ENCODE measurements at places on chromosomes 6 and 20.

DNA sequence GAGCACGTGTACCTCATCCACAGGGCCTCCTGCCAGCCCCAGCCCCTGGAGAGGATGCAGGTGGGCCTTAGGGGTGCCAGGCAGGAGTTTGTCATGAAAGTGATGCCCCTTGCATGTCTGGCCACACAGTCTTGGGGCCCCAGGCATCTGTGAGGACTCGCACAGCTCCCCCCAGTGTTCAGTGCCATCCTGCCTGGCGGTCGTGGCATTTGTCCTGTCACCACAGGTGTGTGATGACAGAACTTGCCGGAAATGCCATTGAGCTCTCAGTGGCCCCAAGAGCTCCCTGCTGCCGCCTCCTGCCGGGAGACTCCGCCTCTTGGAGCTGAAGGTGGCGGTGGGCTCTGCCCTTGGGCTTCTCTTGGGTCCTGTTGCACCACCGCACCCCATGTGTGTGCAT, 30.6 kb upstream of the ADRM1 start:
- no peak for DNase-seq

DNA sequence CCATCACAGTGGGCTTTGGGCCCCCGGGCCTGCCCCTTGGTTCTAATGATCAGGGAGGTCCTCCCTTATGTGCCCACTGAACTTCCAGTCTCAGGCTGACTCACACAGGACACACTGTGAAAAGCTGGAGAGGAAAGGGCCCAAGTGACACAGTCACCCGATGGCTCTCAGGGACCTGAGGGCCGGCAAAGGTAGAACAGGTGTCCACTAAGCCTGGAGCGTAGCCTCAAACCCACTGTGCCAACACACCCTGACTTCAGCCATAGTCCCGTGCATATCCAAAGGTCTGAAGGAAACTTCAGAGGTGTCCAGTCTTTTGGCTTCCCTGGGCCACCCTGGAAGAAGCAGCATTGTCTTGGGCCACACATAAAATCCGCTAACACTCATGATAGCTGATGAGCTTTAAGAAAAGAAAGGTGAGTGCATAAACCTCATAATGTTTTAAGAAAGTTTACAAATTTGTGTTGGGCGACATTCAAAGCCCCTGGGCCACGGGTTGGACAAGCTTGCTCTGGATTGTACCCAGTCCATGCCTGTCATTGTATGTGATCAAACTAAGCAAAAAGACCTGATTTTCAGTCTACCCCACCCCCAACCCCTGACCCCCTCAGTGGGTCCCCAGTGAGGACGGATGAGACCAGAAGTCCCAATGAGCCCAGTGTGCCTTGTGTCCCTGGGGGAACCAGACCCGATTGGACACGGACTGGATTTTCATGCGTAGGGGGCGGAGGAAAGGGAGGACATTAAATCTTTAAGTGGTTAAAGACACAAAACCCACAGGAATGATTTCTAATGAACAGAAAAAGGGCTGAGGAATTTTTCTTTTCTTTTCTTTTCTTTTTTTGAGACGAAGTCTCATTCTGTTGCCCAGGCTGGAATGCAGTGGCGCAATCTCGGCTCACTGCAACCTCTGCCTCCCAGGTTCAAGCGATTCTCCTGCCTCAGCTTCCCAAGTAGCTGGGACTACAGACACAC, 6.1 kb downstream of the RAMACL start:
- peak; percentile 34 for DNase-seq

DNA sequence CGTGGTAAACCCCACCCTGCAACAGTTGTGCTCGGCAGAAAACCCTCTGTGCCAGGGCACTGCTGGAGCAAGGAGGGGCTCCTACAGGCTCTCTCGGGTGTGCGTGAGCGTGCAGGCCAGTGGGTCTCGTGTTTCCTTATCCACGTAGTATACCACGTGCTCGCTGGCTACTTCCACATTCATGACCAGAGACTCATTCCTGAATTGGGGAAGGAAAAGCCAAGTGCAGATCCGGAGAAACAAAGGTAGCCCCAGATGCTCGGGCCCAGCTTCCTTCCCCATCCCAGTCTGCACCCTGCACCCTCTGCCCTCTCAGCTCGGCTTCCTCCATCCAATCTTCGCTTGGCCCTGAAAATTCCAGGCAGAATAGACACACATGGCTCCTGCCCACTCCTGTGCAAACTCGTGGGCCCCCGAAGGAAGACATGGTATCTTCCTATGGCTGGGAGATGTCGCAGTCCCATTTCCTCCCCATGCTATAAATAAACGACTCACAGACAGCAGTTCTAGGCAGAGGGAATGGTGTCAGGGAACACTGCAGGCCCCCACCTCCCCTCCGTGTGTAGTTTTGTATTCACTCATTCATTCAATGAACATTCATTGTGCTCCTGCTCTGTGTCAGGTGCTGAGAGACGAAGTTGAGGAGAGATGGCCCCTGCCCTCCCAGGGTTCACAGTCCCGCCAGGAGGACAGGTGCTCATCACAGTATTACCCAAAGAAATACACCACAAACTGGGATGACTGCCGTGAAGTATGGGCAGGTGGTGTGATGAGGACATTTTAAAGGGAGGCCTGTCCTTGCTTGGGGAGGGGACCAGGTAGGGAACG, 29.6 kb downstream of the NPEPL1 start:
- peak; percentile 7 for DNase-seq

DNA sequence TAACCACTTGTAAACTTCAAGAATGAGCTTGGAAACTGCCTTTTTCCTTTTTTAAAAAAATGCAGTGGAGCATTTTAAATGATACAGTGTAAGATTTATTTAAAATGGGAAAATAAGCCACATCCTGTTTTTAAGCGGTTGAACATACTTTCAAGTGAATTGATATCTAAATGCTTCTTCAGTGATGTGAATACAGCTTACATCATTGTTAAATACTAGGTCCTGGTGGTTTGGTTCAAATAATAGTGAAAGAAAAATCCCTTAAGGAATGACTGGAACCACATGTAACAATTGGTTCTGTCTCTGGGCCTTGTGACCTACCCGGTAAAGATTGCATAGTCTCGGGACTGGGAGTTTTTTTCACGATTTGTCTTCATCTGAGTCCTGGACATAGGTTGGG, 44.2 kb downstream of the BMP6 start:
- DNase-seq = peak; percentile 25

GRCh38 chr6:110755411-110755834, 59.8 kb downstream of the CDK19 start:
- DNase-seq = peak; percentile 15

GRCh38 chr20:14764511-14765369, 427.3 kb upstream of the FLRT3 start:
- no peak for DNase-seq

DNA sequence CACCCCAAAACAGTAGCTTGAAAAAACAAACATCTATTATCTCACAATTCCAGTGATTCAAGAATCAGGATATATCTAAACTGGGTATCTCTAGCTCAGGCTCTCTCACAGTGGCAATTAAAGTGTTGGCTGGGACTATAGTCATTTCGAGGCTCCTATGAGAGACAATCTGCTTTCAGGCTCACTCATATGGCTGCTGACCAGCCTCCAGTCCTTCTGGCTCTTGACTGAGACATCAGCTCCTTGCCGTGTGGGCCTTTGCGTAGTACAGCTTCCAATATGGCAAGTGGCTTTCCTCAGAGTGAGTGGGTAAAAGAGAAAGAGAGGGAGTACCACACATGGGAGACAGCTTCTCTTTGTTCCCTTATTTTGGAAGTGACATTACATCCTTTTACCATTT, 327.2 kb downstream of the CENPW start:
- no peak for DNase-seq

DNA sequence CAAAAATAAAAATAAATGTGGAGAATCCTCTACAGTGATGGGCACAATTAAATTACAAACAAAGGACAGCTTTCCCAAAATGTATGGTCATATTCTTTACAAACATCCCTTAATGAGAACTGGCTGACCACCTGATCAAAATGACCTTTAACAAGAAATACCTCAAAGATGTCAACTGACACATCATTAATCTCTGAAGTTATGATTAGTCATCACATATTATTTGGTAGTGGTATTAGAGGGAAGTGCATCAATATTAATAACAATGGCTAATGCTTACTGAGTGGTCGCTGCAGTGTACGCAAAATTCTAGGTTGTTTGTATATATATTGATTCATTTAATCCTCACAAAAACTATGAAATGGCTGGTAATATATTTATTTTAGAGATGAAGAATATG, 340.6 kb downstream of the GJA1 start:
- DNase-seq = no peak

DNA sequence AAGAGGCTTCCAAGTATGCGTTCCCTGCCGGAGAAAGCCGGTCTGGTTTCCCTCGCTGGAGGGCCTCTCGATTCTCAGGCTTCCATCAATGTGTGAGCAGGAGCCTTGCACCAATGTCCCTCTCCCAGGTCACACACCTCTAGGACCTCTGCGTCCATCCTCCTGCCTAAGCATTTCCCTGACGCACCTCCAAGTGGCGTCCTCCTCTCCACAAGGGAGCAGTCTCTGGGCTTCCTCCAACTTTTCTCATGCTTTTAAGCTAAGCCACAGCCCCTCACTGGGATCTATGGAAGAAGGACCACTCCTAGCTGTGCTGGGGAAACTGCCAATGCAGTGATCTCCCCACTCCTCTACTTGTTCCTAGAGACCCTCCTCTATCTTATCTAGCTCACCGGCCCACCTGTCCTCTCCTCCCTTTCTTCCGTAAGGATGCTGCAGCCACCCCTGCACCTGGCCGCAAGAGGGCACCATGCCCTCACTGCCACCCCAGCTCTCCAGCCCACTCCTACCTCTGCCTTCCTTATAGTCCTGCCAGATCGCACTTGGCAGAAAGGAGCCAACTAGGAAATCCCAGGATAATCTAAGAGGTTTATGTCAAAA, 258.7 kb downstream of the LRFN2 start:
- no peak for DNase-seq

DNA sequence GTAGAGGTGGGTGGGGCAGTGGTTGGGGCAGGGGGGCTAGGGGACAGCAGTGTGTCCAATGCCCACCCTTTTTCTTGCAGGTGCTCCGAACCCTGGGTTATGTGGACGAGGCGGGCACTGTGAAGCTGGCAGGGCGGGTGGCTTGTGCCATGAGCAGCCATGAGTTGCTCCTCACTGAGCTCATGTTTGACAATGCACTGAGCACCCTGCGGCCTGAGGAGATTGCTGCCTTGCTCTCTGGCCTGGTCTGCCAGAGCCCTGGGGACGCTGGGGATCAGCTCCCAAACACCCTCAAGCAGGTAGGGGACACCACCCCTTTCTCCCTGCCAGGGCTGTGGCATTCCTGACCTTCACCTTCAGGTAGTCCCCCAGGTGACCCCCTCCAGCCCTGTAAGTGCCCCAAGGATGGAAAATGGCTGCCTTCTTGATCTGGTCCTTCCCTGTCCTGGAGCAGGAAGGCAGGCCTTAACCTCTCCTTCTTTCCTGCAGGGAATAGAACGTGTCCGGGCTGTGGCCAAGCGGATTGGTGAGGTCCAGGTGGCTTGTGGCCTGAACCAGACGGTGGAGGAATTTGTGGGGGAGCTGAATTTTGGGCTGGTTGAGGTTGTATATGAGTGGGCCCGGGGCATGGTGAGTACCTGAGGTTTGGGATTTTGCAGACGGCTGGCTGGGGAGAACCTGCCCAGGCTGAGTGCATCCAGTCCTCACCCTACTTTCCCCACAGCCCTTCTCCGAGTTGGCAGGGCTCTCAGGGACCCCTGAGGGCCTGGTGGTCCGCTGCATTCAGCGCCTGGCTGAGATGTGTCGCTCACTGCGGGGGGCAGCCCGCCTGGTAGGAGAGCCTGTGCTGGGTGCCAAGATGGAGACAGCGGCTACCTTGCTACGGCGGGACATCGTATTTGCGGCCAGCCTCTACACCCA, 2.9 kb downstream of the DXO start:
- DNase-seq = no peak

GRCh38 chr6:55052846-55053245, 121.5 kb upstream of the HCRTR2 start:
- no peak for DNase-seq

DNA sequence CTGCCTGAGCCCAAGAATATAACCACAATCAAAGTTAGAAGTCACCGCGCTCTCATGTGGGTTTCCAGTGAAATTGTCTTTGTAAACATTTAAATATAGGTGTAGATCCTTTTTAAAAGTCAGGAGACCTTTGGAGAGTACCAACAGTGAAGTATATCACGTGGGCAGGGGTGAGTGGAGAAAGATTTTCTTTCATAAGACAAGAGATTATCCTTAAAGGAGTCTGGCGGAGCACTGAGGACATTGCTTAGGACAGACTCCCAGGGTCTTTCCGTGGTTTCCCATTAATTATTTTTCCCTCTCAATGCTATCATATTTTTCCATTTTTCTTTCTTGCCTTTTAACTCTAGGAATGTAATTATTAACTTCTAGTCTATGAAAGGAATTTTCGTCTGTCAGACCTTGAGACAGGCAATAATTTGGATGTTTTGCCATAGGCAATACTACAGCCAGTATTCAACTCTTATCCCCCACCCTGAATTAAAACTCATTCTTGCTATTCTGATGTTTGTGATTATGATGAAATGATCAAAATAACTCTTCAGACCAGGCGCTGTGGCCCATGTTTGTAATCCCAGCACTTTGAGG, 31.4 kb downstream of the DCBLD1 start:
- DNase-seq = no peak

GRCh38 chr6:162532283-162533008, 195.1 kb downstream of the PRKN start:
- DNase-seq = no peak

DNA sequence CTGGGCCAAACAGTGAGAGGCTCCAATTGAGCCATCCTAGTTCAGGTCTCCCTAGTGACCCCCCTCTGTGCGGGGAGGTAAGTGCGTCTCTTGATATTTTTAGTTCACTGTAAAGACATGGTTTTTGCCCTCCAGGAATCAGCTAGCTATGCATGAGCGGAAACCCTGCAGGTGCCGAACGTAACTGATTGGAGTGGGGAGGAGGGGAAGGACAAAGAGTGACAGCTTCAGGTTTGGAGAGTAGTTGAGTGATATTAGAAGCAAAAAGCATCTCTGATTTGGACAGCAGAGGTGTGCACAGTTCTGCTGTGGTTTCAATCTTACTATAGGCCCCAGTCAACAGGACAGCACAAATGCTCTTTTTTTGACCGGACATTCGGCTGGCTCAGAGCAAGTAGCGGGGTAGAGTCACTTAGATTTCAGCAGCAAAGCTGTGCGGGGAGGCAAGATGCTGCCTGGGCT, 31.8 kb downstream of the TBC1D7 start:
- no peak for DNase-seq

DNA sequence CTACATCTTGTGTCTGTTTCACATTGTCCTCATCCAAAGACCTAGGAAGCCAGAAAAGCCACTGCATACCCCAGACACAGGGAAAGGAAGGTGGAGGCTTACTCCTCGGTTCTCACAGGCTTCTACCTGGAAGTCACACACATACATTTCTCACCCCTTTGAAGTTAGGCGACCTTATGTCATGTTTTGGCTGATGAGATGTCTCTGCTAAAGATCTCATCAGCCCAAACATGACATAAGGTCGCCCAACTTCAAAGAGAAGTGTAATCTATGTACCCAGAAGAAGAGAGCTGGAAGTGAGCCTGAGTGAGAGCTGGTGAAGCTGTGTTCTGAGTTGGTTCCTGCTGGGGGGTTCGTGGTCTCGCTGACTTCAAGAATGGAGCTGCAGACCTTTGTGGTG, 47.5 kb upstream of the SLC22A23 start:
- no peak for DNase-seq
